ENCODE measurements at places on chromosomes 5 and 9. TPM values are rescaled to one million over a fixed set of nuclear protein-coding genes. Genes with fewer than 3 reads are reported as not detected.

OR1J2 gene
- not detected for total RNA-seq

TRIM36 gene
- total RNA-seq: 99.4 TPM

SPATA6L gene
- total RNA-seq: 0.59 TPM

ZNF658 gene
- total RNA-seq: 9.4 TPM

CD72 gene
- 4.9 TPM for total RNA-seq

VDAC1 gene
- 132 TPM for total RNA-seq

GABRA1 gene
- not detected for total RNA-seq

CEP78 gene
- 29.7 TPM for total RNA-seq

SCGB3A2 gene
- 1.2 TPM for total RNA-seq

BTNL3 gene
- not detected for total RNA-seq

UGT3A2 gene
- total RNA-seq: 0.37 TPM

SNX24 gene
- 21.8 TPM for total RNA-seq

SEMA5A gene
- total RNA-seq: 0.51 TPM

LTC4S gene
- 0.91 TPM for total RNA-seq

OR1Q1 gene
- total RNA-seq: not detected

ANGPTL2 gene
- 55.5 TPM for total RNA-seq

KLF4 gene
- 72.1 TPM for total RNA-seq

- H3K36me3 ChIP-seq: no peaks in the 10 kb centered on the region
- H3K4me1 ChIP-seq: peaks cover 14% of the 10 kb centered on the region
- DNase-seq: no peak
- no peaks in the 10 kb centered on the region for H3K27me3 ChIP-seq
Measured at GRCh38 chr5:153399595-153399994, 90.9 kb upstream of the GRIA1 start.

DNA sequence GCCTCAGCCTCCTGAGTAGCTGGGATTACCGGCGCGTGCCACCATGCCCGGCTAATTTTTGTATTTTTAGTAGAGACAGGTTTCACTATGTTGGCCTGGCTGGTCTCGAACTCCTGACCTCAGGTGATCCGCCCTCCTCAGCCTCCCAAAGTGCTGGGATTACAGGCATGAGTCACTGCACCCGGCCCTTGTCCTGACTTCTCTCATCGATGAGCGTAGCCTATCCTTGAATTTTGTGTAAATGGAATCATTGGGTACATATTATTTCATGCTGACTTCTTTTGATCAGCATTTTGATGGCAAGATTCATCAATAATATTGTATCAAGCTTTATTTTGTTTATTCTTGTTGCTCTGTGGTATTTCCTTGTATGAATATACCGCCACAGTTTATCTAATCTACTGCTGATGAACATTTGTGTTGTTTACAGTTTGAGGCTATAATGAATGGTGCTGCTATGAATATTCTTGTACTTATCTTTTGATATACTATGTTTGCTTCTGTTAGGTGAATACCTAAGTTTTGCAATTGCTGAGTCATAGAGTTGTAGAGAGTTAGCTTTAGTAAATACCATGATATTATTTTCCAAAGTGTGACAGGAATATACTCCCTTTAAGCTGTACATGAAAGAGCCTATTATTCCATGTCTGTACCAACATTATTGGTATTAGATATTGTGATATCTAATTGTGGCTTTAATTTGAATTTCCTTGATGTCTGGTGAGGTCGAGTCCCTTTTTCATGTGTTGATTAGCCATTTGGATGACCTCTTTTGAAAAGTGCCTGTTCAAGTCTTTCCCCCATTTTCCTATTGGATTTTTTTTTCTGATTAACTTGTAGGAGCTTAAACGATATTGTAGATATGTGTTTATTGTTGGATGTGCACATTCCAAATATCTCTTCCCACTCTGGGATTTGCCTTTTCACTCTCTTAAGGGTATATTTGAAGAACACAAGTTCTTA, 107.5 kb downstream of the RGS3 start:
- H3K27ac ChIP-seq: no peak overlapping the region
- DNase-seq: no peak
- peaks cover 9% of the 10 kb centered on the region for H3K27me3 ChIP-seq
- H3K36me3 ChIP-seq: no peaks in the 10 kb centered on the region

DNA sequence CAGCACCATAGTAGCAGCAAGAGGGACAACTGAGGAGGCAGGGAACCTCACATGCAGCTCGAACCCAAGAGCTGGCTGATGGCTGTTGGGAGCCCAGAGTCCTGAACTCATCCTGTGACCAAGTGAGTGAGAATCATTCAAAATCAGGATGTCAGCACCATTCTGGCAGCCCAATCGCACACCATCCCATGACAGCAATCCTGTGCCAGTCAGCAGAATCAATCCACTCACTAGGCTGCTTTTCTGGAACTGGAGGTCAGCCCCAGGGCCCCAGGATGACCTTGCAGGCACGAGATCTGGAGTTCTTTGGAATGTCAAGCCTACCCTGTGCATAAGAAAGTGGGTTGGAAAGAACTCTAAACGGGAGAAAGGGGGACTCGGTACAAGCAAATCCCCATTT, 67.8 kb upstream of the TAF11L2 start:
- no peak overlapping the region for H3K27ac ChIP-seq
- H3K27me3 ChIP-seq: peaks cover 2% of the 10 kb centered on the region
- peaks cover 7% of the 10 kb centered on the region for H3K36me3 ChIP-seq
- no peak overlapping the region for H3K4me3 ChIP-seq
- no peak for DNase-seq

GRCh38 chr5:58716713-58717112, 133.8 kb downstream of the RAB3C start:
- H3K27ac ChIP-seq: no peak overlapping the region
- no peak overlapping the region for H3K4me3 ChIP-seq
- peaks cover 2% of the 10 kb centered on the region for H3K27me3 ChIP-seq
- H3K4me1 ChIP-seq: no peaks in the 10 kb centered on the region
- no peak for DNase-seq

- no peak overlapping the region for H3K27ac ChIP-seq
- no peaks in the 10 kb centered on the region for H3K36me3 ChIP-seq
- no peak for DNase-seq
- no peaks in the 10 kb centered on the region for H3K27me3 ChIP-seq
- H3K4me3 ChIP-seq: no peak overlapping the region
- no peaks in the 10 kb centered on the region for H3K4me1 ChIP-seq
Measured at GRCh38 chr5:13664377-13664776, 280.1 kb downstream of the DNAH5 start.

DNA sequence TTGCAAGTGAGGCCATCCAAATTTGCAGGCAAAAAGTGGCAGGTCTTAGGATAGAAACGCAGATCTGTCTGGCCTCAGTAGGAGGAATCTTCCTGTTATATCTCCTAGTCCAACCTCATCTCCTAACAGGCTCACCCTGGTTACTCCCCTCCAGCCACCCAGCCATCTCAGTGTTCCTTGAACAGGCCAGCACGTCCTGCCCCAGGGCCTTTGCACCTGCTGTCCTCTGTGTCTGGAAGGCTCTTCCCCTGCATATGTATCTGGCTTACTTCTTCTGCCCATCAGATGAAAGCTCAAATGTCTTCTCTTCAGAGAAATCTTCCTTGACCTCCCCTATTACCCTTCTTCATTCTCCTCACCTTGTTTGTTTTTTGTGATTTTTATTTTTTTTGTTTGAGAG, 107.3 kb upstream of the ALDH1B1 start:
- no peak overlapping the region for H3K27ac ChIP-seq
- DNase-seq: no peak
- peaks cover 30% of the 10 kb centered on the region for H3K4me1 ChIP-seq
- H3K4me3 ChIP-seq: peak overlapping the region; percentile 52
- H3K36me3 ChIP-seq: no peaks in the 10 kb centered on the region

DNA sequence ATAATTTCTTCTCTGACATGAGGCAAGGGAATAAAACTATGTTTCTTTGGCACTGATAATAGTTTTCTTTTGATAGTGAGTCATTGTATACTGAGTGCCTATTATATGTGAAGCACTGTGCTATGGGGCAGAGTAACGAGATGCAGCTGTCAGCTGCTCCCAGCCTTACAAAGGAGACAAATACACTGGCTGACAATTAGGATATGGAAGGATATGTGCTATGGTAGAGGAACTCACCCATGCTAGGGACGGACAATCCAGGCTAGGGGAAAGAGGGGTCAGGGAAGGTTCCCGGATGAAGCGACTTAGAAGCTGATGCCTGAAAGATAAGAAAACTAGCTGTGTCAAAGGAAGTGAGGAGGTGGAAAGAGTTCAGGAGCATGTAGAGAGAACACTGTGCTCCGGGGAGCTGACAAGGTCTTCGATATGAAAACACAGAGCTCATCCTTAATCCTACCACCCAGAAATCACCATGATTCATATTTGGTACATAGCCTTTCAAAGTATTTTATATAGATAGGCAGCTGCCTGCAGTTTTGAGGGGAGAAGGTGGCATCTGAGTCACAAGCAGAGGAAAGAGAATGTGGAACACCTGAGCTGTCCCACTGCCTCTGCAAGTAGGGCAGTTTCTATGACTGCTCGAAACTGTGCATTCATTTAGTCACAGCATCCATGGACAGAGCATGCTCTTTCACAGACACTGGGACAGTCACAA, 12.1 kb downstream of the BSPRY start:
- no peaks in the 10 kb centered on the region for H3K4me1 ChIP-seq
- peaks cover 2% of the 10 kb centered on the region for H3K27me3 ChIP-seq
- no peak overlapping the region for H3K27ac ChIP-seq

DNA sequence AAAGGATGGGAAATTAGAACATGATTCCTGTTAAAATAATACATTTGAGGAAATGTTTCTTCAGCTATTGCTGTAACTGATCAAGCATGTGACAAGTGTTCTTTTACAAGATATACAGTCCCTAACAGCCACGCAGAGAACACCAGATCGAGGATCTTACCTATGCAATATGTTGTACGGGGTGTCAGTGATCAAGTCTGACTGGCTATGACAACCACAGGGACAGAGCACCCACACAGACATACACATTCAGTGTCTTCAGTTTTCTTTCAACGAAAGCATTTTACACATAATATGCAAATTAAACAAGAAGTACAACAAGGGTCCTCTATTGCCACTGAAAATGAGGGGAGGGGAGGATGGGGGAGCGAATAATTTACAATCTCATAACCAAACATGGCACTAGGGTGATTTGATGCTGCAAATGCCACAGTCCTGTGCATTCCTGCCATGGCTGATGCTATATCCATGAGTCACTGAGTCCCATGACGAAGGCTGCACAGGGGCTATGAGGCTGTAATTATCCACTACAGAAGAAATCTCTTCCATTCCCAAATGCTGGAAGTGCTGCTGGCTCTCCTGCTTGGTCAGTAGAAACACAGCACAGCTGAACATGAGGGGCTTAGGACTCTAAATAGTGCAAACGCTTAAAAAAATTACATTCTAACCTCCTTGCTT, 118.2 kb downstream of the KLHL3 start:
- H3K27ac ChIP-seq: no peak overlapping the region
- H3K36me3 ChIP-seq: no peaks in the 10 kb centered on the region
- no peak overlapping the region for H3K4me3 ChIP-seq
- no peak for DNase-seq
- H3K27me3 ChIP-seq: no peaks in the 10 kb centered on the region
- no peaks in the 10 kb centered on the region for H3K4me1 ChIP-seq

GRCh38 chr9:35517131-35517530, 27.2 kb downstream of the RUSC2 start:
- H3K4me3 ChIP-seq: no peak overlapping the region
- H3K27ac ChIP-seq: no peak overlapping the region
- peaks cover 13% of the 10 kb centered on the region for H3K4me1 ChIP-seq

GRCh38 chr9:21883642-21884041, 81.2 kb downstream of the MTAP start:
- no peak overlapping the region for H3K27ac ChIP-seq
- H3K4me1 ChIP-seq: no peaks in the 10 kb centered on the region
- DNase-seq: no peak
- H3K4me3 ChIP-seq: no peak overlapping the region
- peaks cover 34% of the 10 kb centered on the region for H3K36me3 ChIP-seq
- H3K27me3 ChIP-seq: no peaks in the 10 kb centered on the region

- no peaks in the 10 kb centered on the region for H3K27me3 ChIP-seq
- peak overlapping the region; percentile 85 for H3K27ac ChIP-seq
- H3K36me3 ChIP-seq: no peaks in the 10 kb centered on the region
- H3K4me1 ChIP-seq: peaks cover 61% of the 10 kb centered on the region
Measured at GRCh38 chr5:125484742-125485641, 738.6 kb upstream of the ZNF608 start.

- H3K27ac ChIP-seq: no peak overlapping the region
- no peak overlapping the region for H3K4me3 ChIP-seq
- no peak for DNase-seq
- no peaks in the 10 kb centered on the region for H3K27me3 ChIP-seq
- no peaks in the 10 kb centered on the region for H3K4me1 ChIP-seq
Measured at GRCh38 chr5:16980983-16981382, 44.9 kb upstream of the MYO10 start.

- no peaks in the 10 kb centered on the region for H3K36me3 ChIP-seq
- no peaks in the 10 kb centered on the region for H3K27me3 ChIP-seq
- H3K4me3 ChIP-seq: no peak overlapping the region
- H3K27ac ChIP-seq: no peak overlapping the region
- DNase-seq: no peak
Measured at GRCh38 chr5:107253246-107253645, 417.5 kb downstream of the EFNA5 start.

DNA sequence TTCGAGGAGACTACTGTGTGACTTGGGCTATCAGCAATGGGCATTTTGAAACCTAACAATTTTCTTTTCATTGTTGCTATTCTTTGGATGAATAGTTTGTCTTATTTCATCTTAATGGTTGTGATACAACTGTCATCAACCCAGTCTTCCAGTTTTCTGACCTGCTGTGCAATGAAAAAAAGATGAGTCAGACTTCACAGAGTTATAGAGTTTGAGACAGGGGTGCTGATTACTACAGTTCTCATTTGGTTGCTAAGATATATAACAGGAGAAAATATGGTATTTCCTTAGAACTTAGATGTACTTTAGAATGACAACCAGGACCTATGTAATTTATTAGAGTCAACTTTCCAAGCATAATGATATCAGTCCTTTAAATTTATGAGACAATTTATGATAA, 564.4 kb upstream of the NUDT12 start:
- no peaks in the 10 kb centered on the region for H3K27me3 ChIP-seq
- no peaks in the 10 kb centered on the region for H3K4me1 ChIP-seq
- no peaks in the 10 kb centered on the region for H3K36me3 ChIP-seq
- no peak overlapping the region for H3K27ac ChIP-seq
- DNase-seq: no peak

DNA sequence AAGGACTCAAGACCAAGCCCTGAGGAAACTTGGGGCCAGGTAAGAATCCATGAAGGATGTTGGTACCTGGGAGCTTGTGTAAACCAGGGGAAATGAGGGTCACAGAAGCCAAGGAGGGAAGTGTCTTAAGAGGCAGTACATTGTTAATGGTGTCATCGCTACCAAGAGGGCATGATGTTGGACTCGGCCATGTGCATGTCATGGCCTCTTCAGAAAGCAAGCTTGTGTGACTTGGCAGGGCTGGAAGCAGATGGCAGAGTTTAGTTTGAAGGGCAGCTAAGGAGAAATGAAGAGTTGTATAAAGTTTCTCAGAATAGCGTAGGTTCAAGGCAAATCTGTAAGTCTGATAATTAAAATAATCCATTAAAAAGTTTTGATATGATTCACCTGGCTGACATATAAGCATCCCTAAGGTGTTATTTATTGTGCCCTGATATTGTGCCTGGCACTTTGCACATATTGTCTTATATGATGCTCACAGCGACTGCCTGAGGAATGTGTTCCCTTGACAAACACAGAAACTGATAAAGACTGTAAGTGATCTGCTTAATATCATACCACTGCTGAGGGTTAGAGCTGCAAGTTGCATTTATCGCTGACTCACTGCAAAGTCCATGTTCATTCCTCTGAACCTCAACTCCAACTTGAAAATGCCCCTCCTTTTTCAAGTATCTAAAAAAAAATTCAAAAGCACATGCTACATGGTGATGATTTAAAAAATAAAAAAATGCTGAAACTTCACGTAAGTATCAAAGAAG, 81.3 kb upstream of the PTPN3 start:
- no peak for DNase-seq
- H3K4me3 ChIP-seq: no peak overlapping the region
